ENCODE measurements at places on chromosomes 4 and X.

DNA sequence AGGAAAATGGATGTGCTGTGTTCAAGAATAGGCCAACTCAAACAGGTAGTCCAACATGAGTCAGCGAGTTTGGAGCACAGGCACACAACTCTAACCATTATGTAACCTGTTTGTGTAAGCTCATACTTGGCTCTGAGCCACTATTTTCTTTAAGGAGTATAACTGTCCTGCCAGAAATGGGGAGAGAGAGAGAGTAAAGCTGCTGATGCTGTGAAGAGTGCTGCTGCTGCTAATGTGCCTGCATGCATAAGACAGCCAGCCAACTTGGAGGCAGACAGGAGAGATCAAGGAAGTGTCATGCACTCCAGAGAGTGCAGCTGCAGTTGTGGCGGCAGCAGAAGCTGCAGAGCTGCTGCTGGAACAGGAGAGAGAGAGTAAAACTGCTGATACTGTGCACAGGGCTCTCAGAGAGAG is 11.7 kb upstream of the STATH start:
- DNase-seq: peak; percentile 8

GRCh38 chrX:18931972-18932371 is 51.9 kb downstream of the PHKA2 start:
- no peak for DNase-seq

DNA sequence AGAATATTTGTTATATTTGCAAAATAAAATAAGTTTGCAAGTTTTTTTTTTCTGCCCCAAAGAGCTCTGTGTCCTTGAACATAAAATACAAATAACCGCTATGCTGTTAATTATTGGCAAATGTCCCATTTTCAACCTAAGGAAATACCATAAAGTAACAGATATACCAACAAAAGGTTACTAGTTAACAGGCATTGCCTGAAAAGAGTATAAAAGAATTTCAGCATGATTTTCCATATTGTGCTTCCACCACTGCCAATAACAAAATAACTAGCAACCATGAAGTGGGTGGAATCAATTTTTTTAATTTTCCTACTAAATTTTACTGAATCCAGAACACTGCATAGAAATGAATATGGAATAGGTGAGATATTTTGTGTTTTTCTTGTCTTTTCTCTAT is at the start of gene AFP:
TSS of gene AFP (plus strand) at position 238 of the 400 bp plus-strand sequence. CDS start at position 280, 42 bp downstream.
- DNase-seq: no peak

- DNase-seq: no peak
Observed at GRCh38 chr4:144461906-144462305, 184.1 kb upstream of the HHIP start.

- no peak for DNase-seq
Observed at GRCh38 chrX:72634331-72634730, 61.7 kb upstream of the HDAC8 start.

DNA sequence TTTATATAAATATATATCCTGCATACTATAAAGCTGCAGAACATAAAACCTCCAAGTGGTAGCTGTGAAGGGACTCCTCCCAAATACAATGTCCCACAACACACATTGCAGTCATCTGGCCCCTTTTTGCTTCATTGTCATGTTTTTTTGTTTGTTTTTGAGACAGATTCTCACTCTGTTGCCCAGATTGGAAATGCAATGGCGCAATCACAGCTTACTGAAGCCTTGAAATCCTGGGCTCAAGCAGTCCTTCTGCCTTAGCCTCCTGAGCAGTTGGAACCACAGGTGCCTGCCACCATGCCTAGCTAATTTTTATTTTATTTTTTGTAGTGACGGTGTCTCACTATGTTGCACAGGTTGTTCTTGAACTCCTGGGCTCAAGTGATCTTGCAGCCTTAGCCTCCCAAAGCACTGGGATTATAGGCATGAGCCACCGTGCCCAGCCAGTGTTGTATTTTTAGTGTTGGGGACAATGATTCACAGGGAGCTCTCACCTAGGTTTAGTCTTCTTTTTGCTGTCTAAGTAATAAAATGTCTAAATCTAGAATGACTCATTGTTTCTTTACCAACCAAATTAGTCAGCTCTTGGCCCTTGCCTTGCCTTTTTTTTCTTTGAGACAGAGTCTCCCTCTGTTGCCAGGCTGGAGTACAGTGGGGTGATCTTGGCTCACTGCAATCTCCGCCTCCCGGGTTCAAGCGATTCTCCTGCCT is 24.0 kb upstream of the XIAP start:
- no peak for DNase-seq
